ENCODE measurements at places on chromosomes 5 and 9.

DNA sequence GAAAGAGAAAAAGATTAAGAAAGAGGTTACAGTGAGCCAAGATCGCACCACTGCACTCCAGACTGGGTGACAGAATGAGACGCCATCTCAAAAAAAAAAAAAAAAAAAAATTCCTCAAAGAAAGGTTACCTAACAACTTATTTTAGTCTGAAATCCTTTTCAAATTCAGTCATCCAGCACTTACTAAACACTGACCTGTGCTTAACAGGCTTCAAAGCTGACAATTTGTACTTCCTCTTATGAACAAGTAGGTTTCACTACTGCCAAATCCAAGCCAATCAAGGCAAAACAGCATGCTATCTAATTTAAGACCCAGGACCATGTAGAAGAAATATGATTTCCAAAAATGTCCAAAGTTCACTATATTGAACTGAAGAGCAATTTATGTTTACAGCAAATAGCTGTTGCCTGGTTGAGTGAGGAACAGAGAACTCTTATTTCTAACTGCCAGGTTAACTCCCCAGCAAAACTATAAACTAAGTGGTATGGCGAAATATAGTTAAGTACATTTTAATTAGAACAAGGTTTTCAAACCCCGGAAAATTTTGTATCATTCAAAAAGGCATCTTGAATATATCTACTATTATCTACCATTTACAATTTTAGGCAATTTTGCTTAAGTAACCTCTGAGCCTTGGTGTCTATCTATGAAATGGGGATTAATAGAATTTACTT lies 13.4 kb downstream of the PWWP2A start:
- DNase-seq: no peak

DNA sequence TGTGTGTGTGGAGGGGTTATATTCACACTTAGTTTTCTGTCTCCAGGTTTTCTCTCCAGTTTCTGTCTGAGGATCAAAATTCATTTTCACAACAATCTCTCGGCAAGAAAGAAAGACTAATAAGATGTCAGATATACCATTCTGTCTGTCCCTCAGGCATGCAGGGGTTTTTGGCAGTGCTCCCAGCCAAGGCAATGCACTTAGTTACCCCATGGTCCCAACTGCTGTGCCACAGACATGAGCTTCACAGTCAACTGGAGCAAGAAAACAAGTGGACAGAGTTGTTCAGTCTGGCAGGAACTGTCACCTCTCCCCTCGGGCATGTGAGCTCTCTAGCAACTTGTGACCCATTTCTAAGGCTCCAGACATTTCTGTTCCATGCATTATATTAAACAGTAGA lies 101.7 kb upstream of the LHFPL2 start:
- DNase-seq: no peak

GRCh38 chr9:124180557-124180956 lies 77.2 kb upstream of the NEK6 start:
- no peak for DNase-seq

DNA sequence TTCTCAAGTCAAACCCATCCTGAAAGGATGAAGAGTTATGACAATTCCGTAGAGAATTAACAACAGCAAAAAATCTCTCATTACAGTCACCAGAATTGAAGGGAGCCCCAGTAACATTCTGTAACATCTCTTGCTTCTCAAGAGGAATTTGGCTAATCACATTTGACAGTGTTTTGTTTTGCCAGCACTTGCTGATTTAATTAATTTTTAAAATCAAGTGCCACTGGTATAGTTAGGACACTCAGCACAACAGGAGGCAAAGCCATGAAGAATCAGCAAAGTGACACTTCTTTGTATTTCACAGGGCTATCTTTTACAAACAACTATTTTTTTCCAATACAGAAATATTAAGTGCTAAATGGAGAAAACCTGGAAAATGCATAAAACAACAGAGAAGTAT lies 152.8 kb downstream of the MCTP1 start:
- no peak for DNase-seq

GRCh38 chr9:5445886-5446285 lies 4.5 kb upstream of the CD274 start:
- no peak for DNase-seq

GRCh38 chr9:121840838-121841760 lies 189.7 kb downstream of the DAB2IP start:
- no peak for DNase-seq

GRCh38 chr5:181044093-181044599 lies 4.1 kb downstream of the BTNL9 start:
- DNase-seq: no peak

GRCh38 chr5:154702477-154702876 lies 52.7 kb upstream of the LARP1 start:
- no peak for DNase-seq

GRCh38 chr5:67855523-67855922 lies 360.0 kb upstream of the PIK3R1 start:
- DNase-seq: no peak

GRCh38 chr9:135600296-135600817 lies 38.8 kb downstream of the PAEP start:
- DNase-seq: no peak

DNA sequence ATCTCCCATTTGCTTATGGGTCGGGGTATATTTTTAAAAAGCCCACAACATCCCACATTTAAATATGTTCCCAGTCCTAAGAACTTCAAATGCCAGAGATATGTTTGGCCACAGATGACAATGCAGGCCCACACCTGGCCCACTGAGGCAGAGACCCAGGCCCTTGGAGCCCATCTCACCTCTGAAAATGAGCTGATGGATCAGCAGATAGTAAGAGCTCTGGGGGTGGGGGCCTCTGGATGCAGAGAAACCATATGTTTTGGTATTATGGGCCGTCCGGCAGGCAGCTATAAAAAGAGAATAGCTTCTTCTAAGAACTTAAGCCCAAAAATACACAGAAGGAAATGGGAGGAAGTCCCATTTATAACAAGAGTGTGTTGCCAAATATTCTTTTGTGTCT lies 256.0 kb downstream of the GRIA1 start:
- no peak for DNase-seq

- DNase-seq: no peak
Observed at GRCh38 chr5:144207875-144208444, 37.3 kb downstream of the KCTD16 start.

- DNase-seq: no peak
Observed at GRCh38 chr5:120017513-120017912, 388.2 kb downstream of the FAM170A start.

DNA sequence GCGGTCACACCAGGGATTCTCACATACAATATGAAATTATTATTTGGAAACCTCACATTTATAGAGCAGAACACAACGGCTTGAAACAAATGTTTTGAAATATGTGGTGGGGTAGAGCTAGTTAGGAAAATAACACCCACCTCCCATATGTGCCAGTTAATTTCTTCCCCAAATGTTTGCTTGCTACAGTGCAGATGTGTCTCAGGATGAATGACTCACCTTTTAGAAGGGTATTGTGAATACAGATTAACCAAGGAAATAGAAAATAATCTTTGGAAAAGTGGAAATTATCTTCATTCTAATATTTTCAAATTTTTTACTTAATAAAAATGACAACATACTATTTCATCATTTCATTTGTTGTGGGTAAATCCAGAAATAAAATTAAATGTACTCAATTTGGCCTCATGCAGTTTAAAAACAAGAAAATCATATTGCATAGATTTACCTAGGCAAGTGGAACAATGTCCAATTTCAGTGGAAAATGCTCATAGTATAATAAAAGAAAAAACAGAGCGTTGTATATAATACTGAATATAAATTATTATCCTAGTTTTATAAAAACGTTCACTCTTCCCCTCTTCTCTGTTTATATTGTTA lies 39.3 kb upstream of the RICTOR start:
- DNase-seq: no peak

- DNase-seq: no peak
Observed at GRCh38 chr9:92631452-92632343, 38.2 kb downstream of the IPPK start.

DNA sequence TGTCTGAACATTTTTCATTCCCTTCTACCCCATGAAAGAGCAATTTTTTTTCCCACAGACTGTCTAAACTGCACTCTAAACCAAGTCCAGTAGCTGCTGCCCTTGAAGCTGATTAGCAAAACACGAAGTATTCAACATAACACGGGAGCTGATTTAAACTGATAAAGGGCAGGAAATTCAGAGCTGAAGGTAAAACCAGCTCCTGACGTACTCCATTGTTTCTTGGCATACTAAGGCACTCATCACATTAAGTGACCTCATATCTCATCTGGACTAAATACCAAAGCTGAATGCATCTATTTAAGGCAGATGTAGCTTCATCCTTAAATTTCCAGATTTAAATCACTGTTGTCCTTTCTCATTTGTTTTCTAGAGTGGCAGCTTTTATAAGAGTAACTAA lies 12.0 kb downstream of the GDF9 start:
- no peak for DNase-seq

DNA sequence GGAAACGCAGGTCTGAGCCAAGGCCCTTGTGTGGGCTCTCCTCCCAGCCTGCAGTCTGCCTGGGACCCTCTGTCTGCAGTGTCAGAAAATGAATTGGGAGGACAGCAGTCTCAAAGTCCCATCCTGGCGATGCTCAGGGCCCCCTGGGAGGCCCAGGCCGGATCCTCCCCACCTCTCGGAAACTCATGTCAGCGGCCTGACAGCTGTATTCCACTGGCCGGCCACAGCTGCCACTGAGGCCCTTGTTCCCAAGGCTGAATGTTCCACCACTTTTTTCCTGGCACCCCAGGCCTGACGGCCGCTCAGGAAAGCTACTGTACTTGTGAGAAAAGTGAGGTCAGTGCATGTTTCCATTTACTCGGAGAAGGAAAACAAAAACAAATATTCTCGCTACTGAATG lies 180.0 kb downstream of the FGF18 start:
- no peak for DNase-seq

DNA sequence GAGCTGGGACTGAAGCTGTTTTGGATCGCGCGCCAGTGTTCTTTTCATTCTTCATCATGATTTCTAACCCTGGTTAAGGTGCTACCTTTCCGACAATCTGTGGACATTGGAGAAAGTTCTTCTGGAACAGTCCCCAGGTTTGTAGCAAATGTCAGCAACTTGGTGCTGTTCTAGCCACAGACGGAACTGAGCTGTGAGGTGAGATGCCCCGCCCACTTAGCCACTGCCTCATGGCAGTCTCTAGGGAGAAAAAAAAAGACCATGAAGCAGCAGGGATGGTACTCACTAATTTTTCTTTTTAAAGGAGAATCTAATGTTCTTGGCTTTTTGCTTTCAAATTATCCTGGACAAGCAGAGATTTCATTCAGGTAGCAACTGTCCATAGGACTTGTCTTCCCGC lies 72.1 kb upstream of the STK32A start:
- DNase-seq: no peak

GRCh38 chr9:135060461-135061116 lies 26.9 kb upstream of the OLFM1 start:
- DNase-seq: no peak

- no peak for DNase-seq
Observed at GRCh38 chr9:130512199-130512598, 67.2 kb upstream of the FUBP3 start.

DNA sequence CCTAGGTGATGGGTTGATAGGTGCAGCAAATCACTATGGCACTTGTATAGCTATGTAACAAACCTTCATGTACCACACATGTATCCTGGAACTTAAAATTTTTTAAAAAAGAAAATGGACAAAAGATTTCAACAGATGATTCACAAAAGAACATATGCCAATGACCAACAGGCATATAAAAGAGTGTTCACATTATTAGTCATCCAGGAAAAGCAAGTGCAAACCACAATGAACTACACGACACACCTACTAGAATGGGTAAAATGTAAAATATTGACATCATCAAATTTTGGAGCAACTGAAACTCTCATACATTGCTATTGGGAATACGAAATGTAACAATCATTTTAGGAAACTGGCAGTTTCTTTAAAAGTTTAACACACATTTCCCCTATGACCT lies 109.9 kb downstream of the YIPF5 start:
- no peak for DNase-seq

DNA sequence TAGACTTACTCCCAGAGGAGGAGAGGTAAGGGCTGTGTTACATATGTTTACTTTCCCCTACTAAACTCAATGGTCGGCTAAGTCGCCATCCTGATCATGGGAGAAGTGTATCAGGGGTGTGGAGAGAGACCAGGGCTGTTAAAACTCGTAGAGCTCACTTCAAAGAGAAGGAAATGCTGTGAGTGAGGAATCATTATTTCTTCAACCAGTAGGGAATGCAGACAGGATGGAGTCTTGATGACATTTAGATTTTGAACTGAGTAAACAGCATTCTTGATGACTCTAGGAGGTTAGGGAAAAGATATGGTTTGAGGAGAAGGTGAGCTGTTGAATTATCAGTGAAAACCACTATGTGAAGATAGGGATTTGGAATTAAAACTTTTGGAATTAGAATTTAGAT lies 17.3 kb downstream of the RECK start:
- no peak for DNase-seq

- no peak for DNase-seq
Observed at GRCh38 chr5:71882826-71883741, 164.0 kb downstream of the CARTPT start.

GRCh38 chr9:4309806-4310205 lies 9.9 kb upstream of the GLIS3 start:
- DNase-seq: no peak

DNA sequence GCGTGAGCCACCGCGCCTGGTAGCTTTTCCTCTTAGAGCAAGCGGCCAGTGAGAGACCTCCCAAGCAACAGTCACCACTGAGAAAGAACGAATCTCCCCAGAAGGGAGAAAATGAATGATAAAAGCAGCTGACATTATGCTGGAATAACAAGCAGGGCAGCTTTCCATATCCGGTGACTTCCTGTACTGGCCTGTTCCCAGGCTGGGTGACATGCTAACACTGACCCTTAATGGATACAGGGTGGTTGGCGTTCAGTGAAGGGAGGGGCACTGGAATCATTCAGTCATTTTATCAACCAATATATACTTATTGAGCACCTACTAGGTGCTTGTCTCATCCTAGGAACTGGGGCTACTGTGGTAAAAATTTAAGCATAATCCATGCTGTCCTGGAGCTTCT lies 357.3 kb upstream of the PANK3 start:
- no peak for DNase-seq

GRCh38 chr5:17005107-17005828 lies 69.2 kb upstream of the MYO10 start:
- DNase-seq: no peak

DNA sequence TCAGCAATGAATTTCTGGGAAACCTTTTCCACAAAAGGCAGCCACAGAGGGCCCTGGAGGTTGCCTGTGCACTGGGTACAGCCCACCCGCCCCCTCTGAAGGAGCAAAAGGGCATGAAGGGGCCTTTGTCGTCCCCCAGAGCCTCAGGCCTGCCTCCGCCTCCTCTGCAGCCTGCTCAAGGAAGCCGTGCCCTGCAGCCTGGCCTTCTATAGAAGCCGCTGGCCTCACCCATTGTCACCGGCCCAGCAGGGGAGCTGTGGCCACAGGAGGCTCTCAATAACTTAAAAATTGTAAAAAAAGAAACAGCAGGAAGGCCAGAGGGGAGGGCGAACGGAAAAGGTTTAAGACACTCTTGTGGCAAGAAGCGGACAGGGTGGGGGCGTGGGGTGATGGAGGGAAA lies 213.3 kb downstream of the IRX2 start:
- DNase-seq: no peak

All from stimulated activated CD8-positive, alpha-beta memory T cell treated with anti-CD3 and anti-CD28 coated beads, Interleukin-4, amount 100 ng/mL, for 1 hour (primary cell).